ENCODE measurements at places on chromosomes 2 and 18.
A peak's percentile ranks its signal among the peaks of the same experiment; 100 is the strongest.

DNA sequence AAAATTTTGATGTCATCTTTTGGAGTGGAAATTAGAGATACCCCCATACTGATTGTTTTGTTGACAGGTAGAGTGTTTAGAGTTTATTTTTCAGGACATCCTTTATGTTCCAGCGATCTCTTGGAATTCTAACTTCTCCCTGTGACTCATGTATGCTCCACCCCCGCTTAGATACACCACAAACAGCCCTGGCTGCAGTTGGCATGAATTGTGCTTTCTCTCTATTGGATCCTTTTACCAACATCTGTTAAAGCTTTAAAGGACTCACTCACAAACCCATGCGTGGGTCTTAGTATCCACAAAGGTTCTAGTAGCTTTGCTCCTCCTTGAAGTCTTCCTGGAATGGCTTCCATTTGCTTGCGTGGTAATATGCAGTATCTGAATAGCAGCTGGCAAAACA, 409.5 kb upstream of the POU3F3 start:
- no peak for DNase-seq

DNA sequence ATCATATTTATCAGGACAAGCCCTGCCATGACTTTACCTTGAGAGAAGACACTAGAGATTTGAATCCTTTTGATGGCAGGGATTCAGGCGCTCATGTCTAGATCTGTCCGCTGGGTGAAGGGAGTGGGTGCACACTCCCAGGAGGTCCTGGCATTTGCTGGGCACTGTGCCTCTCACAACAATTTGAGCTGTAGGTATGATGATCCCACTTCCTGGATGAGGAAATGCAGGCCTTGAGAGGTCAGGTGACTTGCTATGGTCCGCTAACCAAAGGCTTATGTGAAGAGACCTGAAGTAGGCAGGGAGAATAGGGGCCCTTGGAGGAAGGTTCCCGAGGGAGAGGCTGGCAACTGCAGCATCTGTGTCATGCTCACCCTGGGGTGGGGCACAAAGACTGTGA, 206.1 kb downstream of the HAUS1 start:
- DNase-seq = no peak

DNA sequence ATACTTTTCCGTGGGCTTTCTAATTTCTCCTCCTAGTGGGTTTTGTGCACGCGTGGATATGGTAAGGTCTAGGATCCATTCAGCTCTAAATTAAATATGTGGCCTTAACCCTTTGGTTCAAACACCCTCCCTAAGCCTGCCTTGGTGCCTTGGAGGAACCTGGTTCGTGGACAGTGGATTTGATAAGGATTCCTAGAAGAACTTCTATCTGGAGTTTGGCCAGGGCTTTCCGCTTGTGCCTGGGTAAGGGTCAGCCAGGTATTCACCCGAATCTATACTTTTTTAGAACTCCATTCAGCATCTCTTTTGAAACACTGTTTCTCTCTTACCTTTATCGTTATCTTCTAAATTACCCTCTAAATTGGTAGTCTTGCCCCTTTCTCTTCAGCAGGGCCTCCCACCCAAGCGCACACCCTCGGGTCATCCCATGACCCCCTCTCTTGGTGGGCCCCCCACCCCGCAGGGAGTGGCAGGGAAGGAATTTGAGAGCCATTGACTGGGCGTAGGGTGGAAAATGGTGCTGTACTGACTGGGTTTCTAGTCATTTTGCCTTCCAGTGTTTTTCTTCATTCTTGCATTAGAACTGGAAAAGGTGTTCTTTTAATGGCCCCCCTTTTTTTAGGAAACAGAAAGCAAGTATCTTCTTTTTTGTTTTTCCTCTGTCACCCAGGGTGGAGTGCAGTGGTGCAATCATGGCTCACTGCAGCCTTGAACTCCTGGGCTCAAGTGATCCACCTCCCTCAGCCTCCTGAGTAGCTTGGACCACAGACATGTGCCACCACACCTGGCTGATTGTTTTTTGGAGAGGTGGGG, 1.8 kb downstream of the SOCS6 start:
- DNase-seq = no peak

DNA sequence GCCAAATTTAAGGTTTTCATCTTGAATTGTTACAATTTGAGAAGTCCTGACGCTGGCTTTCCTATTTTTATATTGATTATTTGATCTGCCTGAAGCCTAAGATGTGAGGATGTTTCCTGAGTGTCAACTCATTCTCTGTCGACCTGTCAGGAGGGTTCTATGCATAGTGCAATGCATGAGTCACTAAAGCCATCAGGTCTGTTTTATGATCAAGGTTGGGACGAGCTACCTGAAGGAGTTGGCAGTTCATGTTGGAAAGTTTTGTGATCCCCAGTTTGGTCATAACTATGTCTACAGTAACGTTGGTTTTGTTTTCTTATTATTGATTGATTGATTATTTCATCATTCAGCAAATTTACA, 71.2 kb downstream of the NABP1 start:
- no peak for DNase-seq

GRCh38 chr2:98568161-98568956, 40.0 kb downstream of the COA5 start:
- DNase-seq = no peak

DNA sequence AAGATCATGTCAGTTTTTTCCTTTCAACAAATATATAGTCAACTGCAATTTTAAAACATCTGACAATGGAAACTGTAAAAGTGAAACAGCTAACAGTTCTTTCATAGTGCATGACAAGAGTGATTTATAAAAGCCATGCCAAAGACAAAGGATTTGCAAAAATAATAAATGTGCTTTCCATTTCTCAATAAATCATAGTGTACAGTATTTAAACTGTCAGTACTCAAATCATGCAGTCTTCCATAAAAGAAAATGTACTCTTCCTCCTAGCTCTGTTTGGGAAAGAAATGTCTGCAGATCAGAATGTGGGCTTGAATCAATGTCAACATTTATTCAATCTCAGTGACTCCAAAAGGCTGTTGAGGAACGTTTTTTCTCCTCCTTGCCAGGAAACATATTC, 131.7 kb upstream of the PDE1A start:
- no peak for DNase-seq

- DNase-seq = no peak
Measured at GRCh38 chr2:238251331-238251730, 11.5 kb upstream of the HES6 start.

GRCh38 chr18:63444580-63444979, 22.3 kb upstream of the VPS4B start:
- no peak for DNase-seq

- no peak for DNase-seq
Measured at GRCh38 chr2:233802132-233802815, 24.1 kb downstream of the MROH2A start.

- no peak for DNase-seq
Measured at GRCh38 chr2:190637281-190637734, 11.6 kb upstream of the NAB1 start.

GRCh38 chr2:70144443-70145143, 46.2 kb downstream of the C2orf42 start:
- no peak for DNase-seq

- no peak for DNase-seq
Measured at GRCh38 chr2:110946902-110947301, 173.8 kb upstream of the BCL2L11 start.

- no peak for DNase-seq
Measured at GRCh38 chr2:52115750-52116149, 1083.8 kb upstream of the NRXN1 start.

DNA sequence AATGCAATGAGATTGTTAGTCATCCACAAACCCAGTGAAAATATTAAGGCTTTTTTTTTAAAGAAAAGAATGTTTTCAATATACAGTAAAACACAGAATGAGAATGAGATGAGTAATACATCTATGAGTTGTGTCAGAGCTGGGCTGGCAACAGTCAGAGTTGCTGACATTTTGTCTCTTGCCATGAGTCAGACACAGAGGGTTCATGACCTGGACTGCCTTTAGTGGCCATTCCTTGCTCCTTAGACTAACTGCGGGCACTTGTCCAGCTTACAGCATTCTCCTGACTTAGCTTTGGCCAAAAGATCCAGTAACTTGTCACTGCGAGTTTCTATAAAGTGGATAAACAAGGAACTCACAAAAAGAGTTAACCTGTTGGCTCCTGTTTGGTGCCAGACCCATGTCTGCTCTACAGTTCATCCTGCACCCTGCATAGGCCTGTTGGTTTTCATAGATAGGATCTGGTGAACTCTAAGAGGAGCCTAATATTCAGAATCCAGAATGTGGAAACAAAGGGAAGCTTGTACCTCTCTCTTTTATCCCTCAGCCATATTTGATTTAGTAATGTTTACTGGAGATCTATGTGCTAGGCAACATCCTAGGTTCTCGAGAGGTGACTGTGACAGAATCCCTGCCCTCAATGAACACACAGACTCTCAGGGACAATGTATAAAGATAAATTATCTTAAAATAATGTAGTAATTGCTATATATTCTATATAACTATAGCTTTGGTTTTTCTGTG, 391.5 kb upstream of the VWC2L start:
- DNase-seq = no peak

DNA sequence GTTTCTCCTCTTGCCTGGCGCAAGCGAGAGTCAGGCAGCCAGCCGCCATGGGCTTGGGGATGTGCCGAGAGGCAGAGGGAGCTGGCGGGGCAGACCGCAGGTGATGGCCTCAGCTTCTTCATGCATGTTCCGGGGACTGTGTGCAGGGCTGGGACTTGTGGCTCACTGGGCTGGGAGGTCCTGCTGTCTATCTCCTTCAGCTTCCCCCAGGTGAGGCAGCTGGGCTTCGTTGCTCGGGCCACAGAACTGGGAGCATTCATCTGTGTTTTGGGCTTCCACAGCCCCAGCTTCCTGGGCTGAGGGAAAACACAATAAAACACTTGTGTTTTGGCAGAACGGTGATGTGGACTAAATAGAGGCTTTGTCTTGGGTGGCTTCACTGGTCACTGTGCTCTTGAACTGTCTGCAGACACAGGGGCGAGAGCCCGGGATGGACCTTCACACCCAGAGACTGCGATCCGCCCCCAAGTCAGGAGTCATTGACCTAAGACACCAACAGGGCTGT, 93.5 kb downstream of the DYSF start:
- DNase-seq = no peak

- DNase-seq = no peak
Measured at GRCh38 chr2:649426-650342, 27.5 kb downstream of the TMEM18 start.

GRCh38 chr2:229970406-229970805, 48.1 kb downstream of the FBXO36 start:
- DNase-seq = no peak

DNA sequence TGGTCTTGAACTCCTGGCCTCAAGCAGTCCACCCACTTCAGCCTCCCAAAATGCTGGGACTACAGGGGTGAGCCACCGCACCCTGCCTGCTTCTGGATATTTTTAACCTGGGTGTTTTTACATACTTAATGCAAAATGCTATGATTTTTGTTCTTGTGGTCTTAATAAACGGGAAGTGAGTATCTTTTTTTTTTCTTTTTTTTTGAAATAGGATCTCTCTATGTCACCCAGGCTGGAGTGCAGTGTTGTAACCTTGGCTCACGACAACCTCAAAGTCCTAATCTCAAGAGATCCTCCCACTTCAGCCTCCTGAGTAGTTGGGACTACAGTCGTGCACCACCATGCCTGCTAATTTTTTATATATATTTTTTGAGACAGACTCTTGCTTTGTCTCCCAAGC, 19.2 kb upstream of the ASXL2 start:
- DNase-seq = no peak

GRCh38 chr2:99615247-99615771, 125.5 kb upstream of the REV1 start:
- peak; percentile 83 for DNase-seq

- no peak for DNase-seq
Measured at GRCh38 chr2:218230882-218231281, 13.9 kb downstream of the ARPC2 start.

GRCh38 chr2:201126308-201127151, 10.6 kb downstream of the CFLAR start:
- DNase-seq = no peak

- no peak for DNase-seq
Measured at GRCh38 chr2:150133623-150134022, 353.8 kb downstream of the RND3 start.

DNA sequence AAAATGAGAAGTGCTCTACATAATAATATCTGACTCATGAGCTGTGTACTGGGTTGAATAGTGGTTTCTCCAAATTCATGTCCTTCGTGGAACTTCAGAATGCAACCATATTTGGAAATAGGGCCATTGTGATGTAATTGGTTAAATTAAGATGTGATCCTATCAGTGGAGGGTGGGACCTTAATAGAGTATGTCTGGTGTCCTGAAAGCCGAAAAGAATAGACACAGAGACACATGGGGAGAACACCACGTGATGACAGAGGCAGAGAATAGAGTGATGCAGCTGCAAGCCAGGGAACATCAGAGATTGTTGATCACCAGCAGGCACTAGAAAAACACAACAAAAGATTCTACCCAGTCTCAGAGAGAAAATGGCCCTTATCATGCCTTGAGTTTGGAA, 310.1 kb downstream of the EXOC6B start:
- DNase-seq = no peak

DNA sequence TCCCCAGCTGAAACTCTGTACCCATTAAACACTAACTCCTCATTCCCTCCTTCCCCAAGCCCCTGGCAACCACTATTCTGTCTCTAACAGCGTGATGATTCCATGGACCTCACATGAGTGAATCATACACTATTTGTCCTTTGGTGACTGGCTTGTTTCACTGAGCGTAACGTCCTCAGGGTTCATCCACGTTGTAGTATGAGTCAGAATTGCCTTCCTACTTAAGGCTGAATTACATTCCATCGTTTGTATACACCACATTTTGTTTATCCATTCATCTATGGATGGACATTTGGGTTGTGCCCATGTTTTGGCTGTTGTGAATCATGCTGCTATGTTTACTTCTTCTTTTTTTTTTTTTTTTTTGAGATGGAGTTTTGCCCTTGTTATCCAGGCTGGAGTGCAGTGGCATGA, 19.6 kb upstream of the CABLES1 start:
- DNase-seq = peak; percentile 21

DNA sequence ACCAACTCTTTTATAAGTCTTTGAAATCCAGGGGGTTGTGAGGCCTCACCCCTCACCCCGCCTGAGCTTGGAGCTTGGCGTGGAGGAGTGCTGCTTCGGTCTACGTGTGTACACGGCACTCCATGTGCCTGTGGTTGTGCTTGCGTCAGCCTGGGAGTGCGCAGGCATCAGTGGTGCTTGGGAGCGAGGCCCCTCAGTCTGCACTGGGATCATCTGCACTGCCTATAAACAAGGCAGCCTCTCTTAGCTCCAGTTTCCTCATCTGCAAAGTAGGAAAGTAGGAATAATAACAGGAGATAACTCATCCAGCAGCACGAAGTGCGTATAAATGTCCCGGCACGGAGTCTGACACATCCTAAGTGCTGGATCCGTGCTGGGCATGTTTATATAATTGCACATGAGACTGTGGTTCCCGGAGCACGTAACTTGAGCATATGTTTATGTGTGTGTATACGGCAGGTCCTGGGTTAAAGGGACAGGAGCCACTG, 1.2 kb downstream of the GYPC start:
- DNase-seq = no peak
